ENCODE measurements at places on chromosomes 5 and 9.

GRCh38 chr9:135329571-135330306 is 149.8 kb upstream of the PPP1R26 start:
- DNase-seq, result no peak

DNA sequence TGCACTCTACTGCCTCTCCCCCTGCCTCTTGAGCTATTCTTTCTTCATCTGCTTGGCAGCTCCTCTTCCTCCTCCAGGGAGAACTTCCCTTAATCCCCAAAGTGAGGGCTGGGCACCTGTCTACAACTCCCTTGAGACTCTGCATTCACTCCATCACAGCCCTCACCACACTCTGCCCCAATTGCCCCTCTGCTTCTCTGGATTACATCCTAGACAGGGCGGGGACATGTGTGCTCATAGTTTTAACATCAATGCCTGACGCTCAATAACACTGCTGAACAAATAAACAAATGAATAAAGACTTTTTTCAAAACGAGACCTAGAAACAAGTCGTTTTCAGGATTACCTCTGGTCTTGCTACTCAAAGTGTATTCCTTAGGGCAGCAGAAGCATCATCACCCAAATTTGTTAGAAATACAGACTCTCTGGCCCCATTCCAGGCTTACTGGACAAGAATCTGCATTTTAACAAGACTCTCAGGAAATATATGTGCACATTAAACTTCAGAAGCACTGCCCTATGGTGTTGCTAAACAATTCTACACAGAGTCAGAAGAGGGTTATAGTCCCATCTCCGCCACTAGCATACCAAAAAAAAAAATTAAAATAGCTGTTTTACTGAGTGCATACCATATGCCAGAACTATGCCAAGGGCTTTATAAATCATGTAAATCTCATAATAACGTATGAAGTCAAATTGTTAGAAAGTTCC is 115.6 kb downstream of the CDK5RAP2 start:
- DNase-seq, result no peak

GRCh38 chr5:32030222-32030621 is 143.9 kb downstream of the GOLPH3 start:
- DNase-seq, result no peak

- no peak for DNase-seq
Observed at GRCh38 chr5:122182491-122182921, 53.2 kb downstream of the ZNF474 start.

DNA sequence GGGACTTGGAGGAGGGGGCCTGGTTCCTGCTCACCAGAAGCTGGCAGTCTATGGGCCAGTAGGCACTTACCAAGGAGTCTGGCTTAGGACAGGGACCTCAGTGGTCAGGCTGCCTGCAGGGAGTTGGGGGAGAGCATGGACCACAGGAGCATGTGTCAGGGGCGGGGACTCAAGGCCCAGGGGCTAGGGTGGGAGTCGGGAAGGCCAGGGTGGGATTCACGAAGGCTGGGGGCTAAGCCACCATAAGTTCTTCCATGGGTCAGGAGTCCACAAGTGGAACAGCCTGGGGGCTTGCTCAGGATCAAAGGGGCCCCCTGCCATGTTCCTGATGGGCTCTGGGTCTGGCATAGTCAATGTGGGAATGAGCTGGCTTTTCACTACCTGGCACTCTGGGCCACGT is 11.5 kb upstream of the SLC25A48 start:
- DNase-seq, result no peak

- DNase-seq, result no peak
Observed at GRCh38 chr5:96780626-96781025, 27.1 kb downstream of the ERAP1 start.

- no peak for DNase-seq
Observed at GRCh38 chr5:126106029-126106428, 317.2 kb upstream of the GRAMD2B start.

GRCh38 chr5:27252911-27253310 is 214.5 kb upstream of the CDH9 start:
- DNase-seq, result no peak

- DNase-seq, result no peak
Observed at GRCh38 chr5:58412081-58412480, 47.8 kb downstream of the PLK2 start.

- DNase-seq, result no peak
Observed at GRCh38 chr5:32683125-32683524, 28.0 kb upstream of the NPR3 start.

DNA sequence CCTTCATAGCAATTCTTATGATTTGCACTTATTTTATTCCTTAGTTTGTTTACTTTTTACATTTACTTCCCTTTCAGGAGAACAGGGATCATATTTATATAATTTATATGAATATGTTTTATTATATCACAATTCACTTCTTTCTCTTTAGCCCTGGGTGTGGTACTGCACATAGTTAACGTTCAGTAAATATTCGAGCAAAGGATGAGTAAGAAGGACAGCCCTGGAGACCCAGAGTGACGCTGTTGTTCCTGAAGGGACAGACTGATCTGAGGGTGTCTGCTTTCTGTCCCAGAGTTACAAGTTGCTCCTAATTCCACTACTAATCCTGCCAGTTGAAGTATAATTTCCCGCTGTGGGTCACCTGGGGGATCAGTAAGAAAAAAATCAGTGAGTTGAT is 366.1 kb downstream of the DMRT2 start:
- no peak for DNase-seq

DNA sequence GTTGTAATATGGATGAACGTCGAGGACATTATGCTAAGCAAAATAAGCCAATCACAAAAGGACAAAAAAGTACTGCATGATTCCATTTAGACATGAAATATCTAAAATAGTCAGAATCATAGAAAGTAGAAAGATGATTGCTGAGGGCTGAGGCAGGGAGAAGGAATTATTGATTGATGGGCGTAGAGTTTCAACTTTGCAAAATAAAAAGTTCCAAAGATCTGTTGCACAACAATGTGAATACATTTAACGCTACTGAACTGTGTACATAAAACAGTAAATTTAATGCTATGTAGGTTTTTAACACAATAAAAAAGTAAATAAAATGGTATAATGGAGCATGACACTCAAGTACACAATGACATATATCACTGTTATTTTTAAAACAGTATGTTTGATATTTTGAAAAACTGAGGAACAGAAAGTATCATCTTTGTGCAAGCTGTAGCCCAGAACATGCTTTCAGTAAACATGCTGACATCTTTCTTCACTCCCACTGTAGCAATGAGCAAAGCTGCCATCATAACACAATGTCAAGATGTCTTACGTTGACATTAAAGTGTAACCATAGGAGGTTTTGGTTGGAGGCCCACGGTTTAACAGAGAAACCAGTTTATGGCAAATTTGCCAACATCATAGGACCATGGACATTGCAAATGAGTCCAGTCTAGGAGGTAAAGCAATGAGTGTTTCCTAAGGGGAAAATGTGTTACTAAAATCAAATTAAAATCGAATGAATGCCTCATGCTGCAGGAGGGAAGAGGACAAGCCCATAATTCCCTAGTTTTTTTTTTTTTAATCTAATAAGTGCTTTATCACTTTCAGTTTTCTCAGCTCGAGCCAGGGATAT is 125.8 kb upstream of the SGCD start:
- no peak for DNase-seq

GRCh38 chr5:96090215-96090614 is 128.6 kb upstream of the ELL2 start:
- no peak for DNase-seq

GRCh38 chr5:97580746-97581145 is 397.7 kb upstream of the RIOK2 start:
- no peak for DNase-seq

GRCh38 chr5:154612666-154613065 is 134.6 kb upstream of the HAND1 start:
- no peak for DNase-seq

GRCh38 chr5:151589878-151590570 is 1.1 kb downstream of the FAT2 start:
- DNase-seq, result no peak

- DNase-seq, result no peak
Observed at GRCh38 chr5:157828105-157828943, 30.6 kb downstream of the CLINT1 start.

GRCh38 chr5:54520940-54521339 is 3.4 kb downstream of the SNX18 start:
- DNase-seq, result no peak

Data from activated CD4-positive, alpha-beta T cell treated with anti-CD3 and anti-CD28 coated beads, Interleukin-2, amount 50 U/mL, for 48 hours (primary cell).